ENCODE measurements at places on chromosomes 4 and X. TPM values are rescaled to one million over a fixed set of nuclear protein-coding genes. Genes with fewer than 3 reads are reported as not detected.
A peak's percentile ranks its signal among the peaks of the same experiment; 100 is the strongest.

- H3K4me1 ChIP-seq, result no peaks in the 10 kb centered on the region
- no peak overlapping the region for H3K4me3 ChIP-seq
- H3K27me3 ChIP-seq, result no peaks in the 10 kb centered on the region
Measured at GRCh38 chr4:186167605-186168004, 23.8 kb upstream of the CYP4V2 start.

SFRP2 gene
- total RNA-seq, result 1.5 TPM

DNA sequence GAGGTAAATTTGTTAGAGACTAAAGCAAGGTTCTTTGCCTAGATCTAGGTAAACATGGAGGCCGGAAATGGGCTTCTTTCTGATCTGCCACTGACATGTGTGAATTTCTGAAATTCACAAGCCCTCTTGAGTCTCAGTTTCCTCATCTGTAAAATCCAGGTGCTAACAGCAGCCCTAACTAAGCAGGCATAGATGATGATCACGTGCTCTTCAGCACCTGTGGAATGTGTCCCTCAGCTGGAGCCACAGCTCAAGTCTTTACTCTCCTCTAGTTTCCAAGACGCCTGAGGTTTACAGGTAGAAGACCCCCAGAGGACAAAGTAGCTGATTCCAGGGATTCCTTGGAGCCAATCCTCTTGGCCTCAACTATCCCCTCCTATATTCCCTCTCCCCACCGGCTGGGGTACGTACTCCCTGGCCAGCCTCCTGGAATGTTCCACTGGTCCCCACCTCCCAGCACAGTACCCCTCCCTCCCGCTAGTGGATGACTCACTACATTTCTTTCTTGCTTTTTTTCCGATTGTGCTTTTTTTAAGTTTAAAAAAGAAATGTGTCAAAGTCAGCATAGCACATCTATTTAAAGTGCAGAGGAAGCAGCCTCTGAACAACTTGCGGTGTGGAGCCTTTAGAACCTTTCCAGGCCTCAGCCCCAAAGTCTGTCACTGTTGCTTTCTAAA lies 98.4 kb downstream of the PHKA2 start:
- no peak for DNase-seq
- H3K4me3 ChIP-seq, result peak overlapping the region; percentile 15
- peak overlapping the region; percentile 94 for H3K27ac ChIP-seq
- H3K4me1 ChIP-seq, result no peaks in the 10 kb centered on the region
- no peaks in the 10 kb centered on the region for H3K36me3 ChIP-seq
- no peaks in the 10 kb centered on the region for H3K27me3 ChIP-seq

DNA sequence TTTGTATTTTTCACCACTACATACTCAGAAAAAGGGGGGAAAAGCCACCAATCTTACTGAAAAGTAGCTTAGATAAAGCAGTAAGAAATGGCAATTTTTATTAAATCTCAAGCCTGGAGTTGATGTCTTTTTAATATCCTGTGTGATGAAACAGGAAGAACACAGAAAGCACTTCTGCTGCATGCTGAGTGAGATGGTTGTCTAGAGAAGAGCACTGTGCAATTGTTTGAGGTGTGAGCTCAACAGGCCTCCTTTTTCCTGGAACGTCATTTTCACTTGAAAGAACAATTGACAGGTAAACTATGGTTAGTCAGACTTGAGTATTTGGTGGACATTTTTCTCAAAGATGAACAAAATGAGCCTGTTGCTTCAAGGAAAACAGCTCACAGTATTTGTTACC lies 73.9 kb downstream of the RTL5 start:
- H3K4me3 ChIP-seq, result no peak overlapping the region
- DNase-seq, result no peak
- no peak overlapping the region for H3K27ac ChIP-seq

IRAK1 gene
- 27.5 TPM for total RNA-seq

DNA sequence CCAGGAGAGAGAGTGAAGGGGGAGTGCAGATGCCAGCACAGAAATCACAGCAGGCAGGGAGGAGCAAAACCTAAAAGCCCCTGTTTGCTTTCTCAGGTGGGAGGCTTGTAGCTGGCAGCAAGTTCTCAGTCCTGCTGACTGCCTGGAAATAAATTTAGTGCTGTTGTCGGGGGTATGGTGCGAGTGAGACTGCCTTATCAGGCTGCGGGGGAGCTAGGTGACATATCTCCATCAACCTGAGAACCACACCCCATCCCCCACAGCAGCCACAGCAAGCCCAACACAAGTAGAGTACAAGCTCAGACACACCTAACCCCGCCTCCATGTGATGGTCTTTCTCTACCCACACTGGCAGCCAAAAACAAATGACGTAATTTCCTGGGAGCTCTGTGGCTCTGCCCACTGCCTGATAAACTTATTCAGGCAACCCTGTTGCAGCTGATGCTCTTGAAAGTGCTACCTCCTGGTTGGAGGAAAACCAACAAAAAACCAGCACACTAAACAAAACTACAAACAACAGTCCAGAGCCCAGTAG lies 953.4 kb upstream of the NDST4 start:
- no peaks in the 10 kb centered on the region for H3K36me3 ChIP-seq
- H3K4me1 ChIP-seq, result no peaks in the 10 kb centered on the region
- no peak for DNase-seq
- H3K4me3 ChIP-seq, result no peak overlapping the region
- no peaks in the 10 kb centered on the region for H3K27me3 ChIP-seq

GRCh38 chr4:142194905-142195304 lies 558.5 kb downstream of the IL15 start:
- H3K36me3 ChIP-seq, result no peaks in the 10 kb centered on the region
- DNase-seq, result no peak
- H3K27me3 ChIP-seq, result no peaks in the 10 kb centered on the region
- no peak overlapping the region for H3K27ac ChIP-seq
- no peaks in the 10 kb centered on the region for H3K4me1 ChIP-seq
- H3K4me3 ChIP-seq, result no peak overlapping the region

DNA sequence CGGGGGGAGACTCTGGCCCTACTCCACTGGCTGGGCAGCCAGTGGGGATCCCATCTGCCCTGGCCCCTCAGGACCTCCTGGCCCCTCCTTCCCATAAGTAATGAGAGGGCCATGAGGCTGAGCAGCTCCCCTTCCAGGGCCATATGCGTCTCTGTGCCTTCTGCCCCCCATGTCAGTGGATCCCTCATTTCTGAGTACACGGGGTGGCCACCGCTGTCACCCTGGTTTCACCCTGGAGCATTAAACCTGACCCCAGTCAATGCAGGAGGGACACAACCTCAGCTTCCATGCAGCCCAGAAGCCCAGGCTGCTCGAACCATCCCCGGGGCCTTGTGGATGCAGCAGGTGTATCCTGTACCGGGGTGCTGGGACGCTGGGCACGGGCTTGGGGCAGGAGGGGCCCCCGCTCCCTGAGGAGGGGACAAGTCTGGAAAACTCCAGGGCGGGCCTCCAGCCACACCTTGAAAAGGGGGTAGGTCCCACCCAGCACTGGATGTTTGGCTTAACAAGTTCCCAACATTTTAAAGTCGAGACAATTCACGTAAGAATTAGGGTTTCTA lies 24.2 kb downstream of the ATP5ME start:
- H3K27me3 ChIP-seq, result no peaks in the 10 kb centered on the region
- no peak overlapping the region for H3K27ac ChIP-seq
- no peaks in the 10 kb centered on the region for H3K4me1 ChIP-seq
- H3K36me3 ChIP-seq, result no peaks in the 10 kb centered on the region
- no peak for DNase-seq

DNA sequence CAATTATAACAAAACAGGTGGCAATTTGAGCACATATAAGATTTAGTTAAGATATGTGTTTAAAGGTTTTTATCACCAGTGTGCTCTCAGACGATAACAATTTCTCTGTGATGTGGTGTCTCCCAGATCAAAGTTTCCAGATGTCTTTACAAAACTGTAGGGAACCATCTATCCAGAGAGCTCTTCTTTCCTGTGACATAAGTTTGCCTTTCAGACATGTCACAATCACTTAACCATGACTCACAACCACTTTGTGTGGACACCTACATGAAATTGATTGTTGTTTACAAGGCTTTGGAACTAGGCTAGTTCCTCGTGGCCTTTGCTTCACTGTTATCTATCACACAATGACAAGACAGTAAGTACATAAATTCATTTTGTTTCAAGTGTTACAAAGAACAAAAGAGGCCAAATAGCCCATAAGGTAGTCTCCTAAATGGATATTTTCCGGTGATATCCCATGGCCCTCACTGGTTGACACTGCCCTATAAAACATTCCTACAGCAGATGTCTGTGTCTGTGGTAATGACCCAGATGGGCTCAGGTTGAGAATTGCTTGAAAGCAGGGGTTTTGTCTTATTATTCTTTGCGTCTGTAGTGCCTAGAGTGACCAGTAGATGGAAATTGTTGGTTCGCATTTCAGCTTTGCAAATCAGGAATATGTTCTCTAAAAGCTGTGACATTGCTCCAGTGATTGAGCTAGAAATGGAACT lies 297.8 kb upstream of the FAM241A start:
- no peaks in the 10 kb centered on the region for H3K4me1 ChIP-seq
- H3K36me3 ChIP-seq, result no peaks in the 10 kb centered on the region
- no peak overlapping the region for H3K4me3 ChIP-seq
- DNase-seq, result no peak
- H3K27me3 ChIP-seq, result no peaks in the 10 kb centered on the region

CFAP99 gene
- total RNA-seq, result not detected

FAM47C gene
- not detected for total RNA-seq

GRCh38 chr4:23923840-23924239 lies 34.0 kb upstream of the PPARGC1A start:
- no peak overlapping the region for H3K27ac ChIP-seq
- H3K27me3 ChIP-seq, result no peaks in the 10 kb centered on the region
- no peak overlapping the region for H3K4me3 ChIP-seq

DNA sequence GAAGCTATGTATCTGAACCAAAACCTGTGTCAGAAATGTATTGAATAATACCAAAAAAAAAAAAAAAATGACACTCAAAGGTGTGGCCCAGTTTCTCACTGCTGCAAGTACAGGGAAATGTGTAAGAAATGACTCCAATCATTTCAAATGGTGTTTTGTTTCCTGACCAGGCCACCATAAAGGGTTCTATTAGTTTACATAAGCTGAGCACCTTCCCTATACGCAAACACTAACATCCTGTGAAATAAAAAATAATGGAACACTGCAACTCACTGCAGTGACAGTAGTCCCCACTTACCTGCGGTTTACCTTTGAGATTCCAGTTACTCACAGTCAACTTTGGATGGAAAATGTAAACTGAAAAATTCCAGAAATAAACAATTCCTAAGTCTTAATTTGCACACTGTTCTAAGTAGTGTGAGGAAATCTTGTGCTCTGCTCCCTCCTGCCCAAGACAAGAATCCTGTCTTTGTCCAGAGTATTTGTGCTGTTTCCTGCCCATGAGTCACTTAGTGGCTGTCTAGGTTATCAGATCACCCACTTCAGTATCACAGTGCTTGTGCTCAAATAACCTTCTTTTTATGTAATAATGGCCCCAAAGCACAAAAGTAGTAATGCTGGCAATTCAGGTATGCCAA lies 265.3 kb downstream of the RCHY1 start:
- H3K4me1 ChIP-seq, result no peaks in the 10 kb centered on the region
- no peaks in the 10 kb centered on the region for H3K27me3 ChIP-seq
- no peak for DNase-seq
- no peaks in the 10 kb centered on the region for H3K36me3 ChIP-seq
- no peak overlapping the region for H3K27ac ChIP-seq

TSPAN7 gene
- total RNA-seq, result 134 TPM

- peak within 1 kb of the TSS; percentile 50 for H3K27ac ChIP-seq
- H3K4me1 ChIP-seq, result peaks cover 13% of the 10 kb centered on the region
- H3K4me3 ChIP-seq, result peak within 1 kb of the TSS; percentile 56
- no peaks in the 10 kb centered on the region for H3K36me3 ChIP-seq
- H3K27me3 ChIP-seq, result no peaks in the 10 kb centered on the region
Measured at GRCh38 chr4:20251796-20252655, at the start of gene SLIT2. Gene SLIT2, plus strand, starts transcription at chr4:20251905. Its CDS starts 1,911 bp downstream, at chr4:20253816.

SH3BGRL gene
- 62.0 TPM for total RNA-seq

TMEM144 gene
- total RNA-seq, result 7.1 TPM

DNA sequence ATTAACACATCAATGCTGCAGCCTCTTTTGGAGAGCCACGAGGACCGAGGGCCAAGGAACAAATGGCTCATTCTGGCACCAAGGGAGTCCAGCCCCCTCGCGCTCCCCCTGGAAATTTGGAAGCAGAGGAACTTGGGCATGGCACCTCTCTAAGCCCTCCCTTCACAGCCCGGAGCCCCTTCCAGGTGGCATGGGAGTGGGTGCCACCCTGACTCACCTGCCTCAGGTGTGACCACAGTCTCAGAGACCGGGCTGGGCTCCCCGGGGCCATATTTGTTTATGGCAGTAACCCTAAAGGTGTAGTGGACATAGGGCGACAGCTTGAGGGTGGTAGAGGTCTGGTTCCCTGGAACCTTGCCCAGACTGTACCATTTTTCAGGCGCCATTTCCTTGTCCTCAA lies 18.8 kb downstream of the L1CAM start:
- no peaks in the 10 kb centered on the region for H3K27me3 ChIP-seq
- no peak overlapping the region for H3K4me3 ChIP-seq
- no peaks in the 10 kb centered on the region for H3K36me3 ChIP-seq
- no peak for DNase-seq
- H3K4me1 ChIP-seq, result no peaks in the 10 kb centered on the region

- DNase-seq, result no peak
- H3K27ac ChIP-seq, result no peak overlapping the region
- H3K4me1 ChIP-seq, result no peaks in the 10 kb centered on the region
- no peaks in the 10 kb centered on the region for H3K27me3 ChIP-seq
- no peak overlapping the region for H3K4me3 ChIP-seq
- H3K36me3 ChIP-seq, result no peaks in the 10 kb centered on the region
Measured at GRCh38 chr4:11471618-11472017, 42.9 kb upstream of the HS3ST1 start.

DNA sequence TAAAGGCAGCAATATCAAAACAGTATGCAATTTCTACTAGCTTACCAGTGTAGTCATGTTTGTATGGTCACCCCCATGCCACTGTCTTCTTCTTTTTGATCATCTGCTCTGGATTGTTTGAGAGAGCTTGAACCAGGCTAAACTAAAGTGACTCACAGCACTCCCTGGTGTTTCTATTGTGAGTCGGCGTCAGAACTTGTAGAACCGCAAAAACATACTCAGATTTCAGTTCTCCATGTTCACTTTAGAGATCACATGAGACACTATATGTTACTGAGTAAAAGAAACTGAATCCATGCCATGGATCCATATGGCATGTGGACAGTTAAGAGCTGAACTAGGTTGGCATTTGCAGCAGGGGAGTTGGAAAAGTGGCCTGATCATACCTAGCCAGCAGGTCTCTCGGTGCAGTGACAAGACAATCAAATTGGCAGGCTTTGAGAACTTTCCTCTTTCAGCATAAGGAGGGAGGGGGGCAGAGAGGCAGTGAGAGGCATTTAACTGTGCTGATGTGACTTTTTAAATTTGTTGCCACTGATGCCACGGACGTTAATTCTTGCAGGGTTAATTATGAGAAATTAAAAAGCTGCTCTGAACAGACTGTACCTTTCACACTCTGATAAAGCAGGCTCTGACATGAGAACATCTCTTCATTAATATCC lies 88.4 kb downstream of the AFF2 start:
- no peaks in the 10 kb centered on the region for H3K4me1 ChIP-seq
- no peaks in the 10 kb centered on the region for H3K36me3 ChIP-seq
- H3K27ac ChIP-seq, result no peak overlapping the region
- DNase-seq, result no peak
